ENCODE measurements at places on chromosomes 6 and 20.

DNA sequence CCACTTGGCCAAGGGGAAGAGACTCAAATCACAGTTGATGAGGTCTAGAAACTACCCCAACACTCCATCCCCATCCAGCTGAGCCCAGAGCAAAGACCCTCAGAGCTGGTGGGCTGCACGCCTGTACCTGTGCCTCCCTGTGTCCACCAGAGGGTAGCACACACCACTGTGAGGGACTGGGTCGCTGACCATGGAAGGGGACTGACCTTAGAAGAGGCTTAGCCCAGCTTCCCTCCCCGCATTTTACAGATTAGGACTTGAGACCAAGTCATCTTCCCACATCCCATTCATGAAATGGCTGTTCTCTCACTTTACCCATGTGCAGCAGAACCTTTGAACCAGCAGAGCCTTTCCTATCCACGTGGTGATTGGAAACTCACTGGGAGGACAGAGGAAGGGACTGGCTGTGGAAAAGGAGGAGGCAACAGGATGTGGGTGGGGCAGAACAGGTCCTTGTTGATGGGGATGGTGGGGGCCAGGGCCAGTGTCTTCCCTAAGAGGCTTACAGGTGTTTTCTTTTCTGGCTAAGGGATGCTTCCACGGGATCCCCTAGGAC, 44.3 kb downstream of the CPXM1 start:
- peak; percentile 23 for DNase-seq

DNA sequence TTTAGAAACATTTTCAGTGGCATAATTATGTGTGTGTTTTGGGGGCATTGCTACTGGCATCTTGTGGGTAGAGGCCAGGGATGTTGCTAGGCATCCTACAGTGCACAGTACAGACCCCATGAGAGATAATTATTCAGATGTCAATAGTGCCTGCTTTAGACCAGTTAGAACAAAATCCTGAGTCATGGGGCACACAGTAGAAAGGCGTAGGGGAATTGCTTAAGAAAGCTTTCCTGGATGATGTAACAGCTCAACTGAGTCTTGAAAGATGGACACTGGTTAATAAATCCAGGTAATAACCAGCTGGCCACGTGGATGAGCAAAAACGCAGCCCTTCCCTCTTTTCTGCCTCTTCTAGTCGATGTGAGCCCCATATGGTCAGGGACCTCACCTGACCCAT, 51.1 kb downstream of the KCNB1 start:
- DNase-seq, result no peak

DNA sequence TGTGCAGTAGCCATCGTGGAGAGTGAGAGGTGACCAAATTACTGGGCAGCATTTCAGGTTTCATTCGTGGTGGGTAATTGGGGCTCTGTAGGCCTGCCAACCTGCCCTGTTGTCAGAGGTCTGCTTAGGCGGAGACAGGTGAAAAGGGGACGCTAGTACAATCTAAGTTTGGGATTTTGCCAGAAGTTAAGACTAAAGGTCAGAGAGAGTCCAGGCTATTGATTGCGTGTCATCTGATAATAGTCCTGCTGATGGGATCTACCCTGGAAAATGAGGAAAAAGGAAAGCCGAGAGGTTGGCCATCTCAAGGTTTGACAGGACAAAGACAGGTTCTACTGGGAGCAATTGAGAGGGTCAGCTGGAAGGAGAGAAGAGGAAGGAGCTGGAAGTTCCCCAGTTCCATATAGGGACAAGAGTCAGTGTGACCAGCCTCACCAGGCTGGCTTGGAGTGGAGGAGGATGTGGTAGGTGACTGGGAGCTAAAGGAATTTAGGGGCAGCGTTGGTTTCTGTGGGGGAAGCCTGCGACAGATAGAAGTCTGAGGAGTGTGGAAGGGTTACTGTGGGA, 10.9 kb downstream of the ARFGEF2 start:
- no peak for DNase-seq

DNA sequence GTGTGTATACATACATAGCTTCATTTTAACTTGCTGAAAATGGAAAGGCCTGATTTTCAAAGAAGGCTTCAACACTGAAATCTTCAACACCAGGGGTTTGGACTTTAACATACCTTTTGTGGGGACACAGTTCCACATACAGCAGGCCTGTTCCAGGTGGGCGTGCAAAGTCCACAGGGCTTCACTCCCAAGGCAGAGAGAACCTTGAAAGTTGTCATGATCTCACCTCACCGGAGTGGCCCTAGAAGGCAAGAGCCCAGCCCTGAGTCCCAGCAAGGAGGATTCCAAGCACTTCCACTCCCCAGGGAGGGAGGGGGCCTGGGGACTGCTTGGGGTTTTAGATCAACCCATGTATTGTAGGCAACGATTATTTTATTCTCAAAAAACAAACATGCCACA, 47.2 kb downstream of the TMEM242 start:
- DNase-seq, result no peak

- DNase-seq, result no peak
Measured at GRCh38 chr6:73542891-73543290, 22.1 kb upstream of the EEF1A1 start.

Data from smooth muscle cell of the brain vasculature (primary cell).